Ecto neural progenitor cell (in vitro differentiated cells): ENCODE measurements at places on chromosomes 6 and 20.

DNA sequence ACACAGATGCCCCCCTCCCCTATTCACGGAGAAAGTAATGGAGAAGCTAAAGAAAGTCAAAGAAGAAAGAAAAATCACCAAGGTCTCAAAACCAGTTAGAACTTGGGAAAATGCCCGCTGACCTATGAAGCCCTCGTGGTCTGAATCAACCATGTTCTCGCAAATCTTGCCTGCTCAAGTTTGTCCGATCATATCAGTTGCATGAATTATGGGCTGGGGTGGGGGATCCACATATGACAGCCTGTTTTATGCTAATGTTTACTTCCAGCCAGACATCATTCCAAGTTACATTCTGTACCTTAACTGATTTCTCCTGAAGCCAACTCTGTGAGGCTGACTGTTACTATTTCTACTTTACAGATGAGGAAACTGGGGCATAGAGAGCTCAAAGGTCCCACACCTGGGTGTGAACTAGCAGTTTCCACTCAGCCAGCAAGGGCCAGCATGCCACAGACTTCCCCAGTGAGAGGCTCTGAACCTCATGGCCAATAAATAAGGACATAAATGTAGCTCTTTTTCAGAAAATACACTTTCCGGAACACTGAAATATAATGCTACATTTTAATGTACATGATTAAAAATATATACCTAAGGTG, 2.1 kb downstream of the RNASET2 start:
- no peak for DNase-seq

- no peak for DNase-seq
Measured at GRCh38 chr6:157029980-157030690, 253.0 kb downstream of the ARID1B start.

GRCh38 chr6:72182337-72183246, 296.2 kb downstream of the RIMS1 start:
- peak; percentile 73 for DNase-seq

GRCh38 chr20:50735813-50736212, 4.4 kb downstream of the PARD6B start:
- DNase-seq: no peak

DNA sequence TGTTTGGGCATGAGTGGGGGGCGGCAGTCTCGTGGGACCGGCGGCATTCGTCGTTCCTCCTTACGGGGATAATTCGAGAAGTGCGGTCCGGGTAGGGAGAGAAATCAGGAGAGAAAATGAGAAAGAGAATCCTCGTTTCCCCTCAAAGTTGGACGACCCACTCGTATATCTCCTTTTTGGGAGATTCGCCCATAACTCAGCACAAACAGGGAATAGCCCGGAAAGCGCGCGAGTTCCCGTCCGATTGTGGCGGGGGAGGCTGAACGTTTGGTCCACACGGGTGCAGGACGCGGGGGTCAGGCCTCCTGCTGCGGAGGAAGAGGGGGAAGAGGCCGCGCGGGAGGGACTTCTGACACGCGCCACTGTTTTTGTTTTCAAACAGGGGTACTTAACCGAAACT, 42.4 kb downstream of the POPDC3 start:
- DNase-seq: peak; percentile 53

GRCh38 chr6:65461121-65461520, 245.9 kb downstream of the EYS start:
- no peak for DNase-seq

DNA sequence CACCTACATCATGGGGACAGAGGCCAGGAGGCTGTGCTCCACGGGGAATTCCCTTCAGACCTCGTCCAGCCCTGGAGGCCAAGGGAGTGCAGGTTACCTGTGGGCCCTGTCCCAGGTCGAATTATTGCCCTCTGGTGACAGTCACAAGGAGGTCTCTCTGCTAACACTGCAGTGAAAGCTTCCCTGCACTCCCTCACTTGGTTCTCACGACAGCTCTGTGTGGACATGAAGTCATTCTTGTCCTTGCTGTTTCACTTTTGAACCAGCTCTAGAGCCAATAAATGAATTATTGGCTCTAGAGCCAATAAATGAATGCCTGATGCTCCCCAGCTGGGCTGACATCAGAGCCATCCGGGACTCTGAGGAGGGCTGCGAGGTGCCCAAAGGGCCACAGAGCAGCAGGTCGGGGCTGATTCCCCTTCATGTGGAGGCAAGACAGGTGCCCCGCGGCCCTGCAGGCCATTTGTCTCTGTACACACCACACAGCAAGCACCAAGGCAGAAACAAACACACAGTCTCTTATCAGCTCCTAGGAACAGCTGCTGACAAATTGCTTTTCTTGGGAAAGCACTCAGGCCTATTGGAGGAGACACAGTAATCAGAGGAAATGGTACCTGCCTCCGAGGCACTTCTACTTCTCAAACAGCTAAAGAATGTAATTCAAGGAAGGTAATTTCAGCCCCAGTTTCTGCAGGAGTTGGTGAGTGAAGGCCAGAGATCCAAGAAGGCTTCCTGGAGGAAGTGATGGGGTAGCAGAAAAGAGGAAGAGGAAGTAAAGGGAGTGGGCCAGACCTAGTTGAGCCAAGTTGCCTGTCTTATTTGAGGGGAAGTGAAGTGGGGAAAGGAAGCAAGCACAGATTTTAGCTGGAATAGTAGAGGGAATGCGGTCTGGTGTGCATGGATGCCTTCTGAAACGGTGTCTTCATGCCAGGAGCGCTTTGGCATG, 27.5 kb upstream of the TBXT start:
- DNase-seq: no peak

DNA sequence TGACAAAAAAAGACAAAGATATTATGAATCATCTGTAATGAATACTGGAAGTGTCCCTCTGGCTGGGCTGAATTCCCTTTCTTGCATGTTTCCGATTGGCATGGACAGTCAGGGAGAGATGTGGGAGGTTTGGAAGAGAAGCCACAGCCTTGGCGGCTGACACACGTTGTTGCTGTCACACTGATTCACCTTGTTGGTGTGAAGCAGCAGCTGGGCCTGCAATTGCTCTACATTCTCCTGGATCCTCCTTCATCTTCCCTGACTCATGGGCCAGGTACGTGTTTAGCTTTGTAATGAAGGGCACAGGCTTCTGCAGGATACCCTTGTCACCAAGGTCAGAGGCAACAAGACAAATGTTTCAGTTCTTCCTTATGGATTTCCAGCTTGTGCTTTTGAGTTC, 13.4 kb upstream of the SMIM8 start:
- DNase-seq: no peak

DNA sequence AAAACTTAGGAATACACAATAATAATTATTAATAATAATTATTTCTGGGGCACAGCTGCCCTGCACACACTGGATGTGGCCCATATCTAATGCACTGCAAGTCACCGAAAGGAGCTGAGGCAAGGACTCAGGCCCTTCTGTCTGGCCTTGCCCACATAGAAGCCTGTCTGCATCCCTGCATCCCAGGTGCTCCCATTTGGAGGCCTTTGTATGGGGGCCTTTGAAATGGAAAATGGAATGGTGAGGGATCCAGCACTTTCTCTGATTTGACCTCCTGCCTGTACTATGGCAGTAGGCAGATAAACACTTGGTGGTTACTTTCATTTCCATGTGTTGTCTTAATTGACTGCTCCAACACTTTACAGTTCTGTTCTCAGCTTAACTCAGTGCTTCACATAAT, 75.7 kb upstream of the PTCHD4 start:
- no peak for DNase-seq

GRCh38 chr20:37327748-37328147, 18.2 kb upstream of the SRC start:
- DNase-seq: no peak

GRCh38 chr6:46023216-46023915, 7.7 kb upstream of the CLIC5 start:
- no peak for DNase-seq

DNA sequence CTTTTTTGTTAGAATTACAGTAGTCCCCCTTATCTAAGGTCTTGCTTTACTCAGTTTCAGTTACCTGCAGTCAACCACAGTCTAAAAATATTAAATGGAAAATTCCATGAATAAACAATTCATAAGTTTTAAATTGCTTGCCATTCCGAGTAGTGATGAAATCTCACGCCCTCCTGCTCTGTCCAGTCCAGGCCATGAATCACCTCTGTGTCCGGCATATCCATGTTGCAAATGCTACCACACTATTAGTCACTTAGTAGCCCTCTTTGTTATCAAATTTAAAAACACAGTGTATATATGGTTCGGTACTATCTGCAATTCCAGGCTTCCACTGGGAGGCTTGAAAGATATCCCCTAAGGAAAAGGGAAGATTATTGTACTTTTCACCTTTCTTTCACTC, 164.6 kb upstream of the FAM83B start:
- no peak for DNase-seq

- no peak for DNase-seq
Measured at GRCh38 chr6:132199343-132199742, 201.9 kb downstream of the MOXD1 start.

DNA sequence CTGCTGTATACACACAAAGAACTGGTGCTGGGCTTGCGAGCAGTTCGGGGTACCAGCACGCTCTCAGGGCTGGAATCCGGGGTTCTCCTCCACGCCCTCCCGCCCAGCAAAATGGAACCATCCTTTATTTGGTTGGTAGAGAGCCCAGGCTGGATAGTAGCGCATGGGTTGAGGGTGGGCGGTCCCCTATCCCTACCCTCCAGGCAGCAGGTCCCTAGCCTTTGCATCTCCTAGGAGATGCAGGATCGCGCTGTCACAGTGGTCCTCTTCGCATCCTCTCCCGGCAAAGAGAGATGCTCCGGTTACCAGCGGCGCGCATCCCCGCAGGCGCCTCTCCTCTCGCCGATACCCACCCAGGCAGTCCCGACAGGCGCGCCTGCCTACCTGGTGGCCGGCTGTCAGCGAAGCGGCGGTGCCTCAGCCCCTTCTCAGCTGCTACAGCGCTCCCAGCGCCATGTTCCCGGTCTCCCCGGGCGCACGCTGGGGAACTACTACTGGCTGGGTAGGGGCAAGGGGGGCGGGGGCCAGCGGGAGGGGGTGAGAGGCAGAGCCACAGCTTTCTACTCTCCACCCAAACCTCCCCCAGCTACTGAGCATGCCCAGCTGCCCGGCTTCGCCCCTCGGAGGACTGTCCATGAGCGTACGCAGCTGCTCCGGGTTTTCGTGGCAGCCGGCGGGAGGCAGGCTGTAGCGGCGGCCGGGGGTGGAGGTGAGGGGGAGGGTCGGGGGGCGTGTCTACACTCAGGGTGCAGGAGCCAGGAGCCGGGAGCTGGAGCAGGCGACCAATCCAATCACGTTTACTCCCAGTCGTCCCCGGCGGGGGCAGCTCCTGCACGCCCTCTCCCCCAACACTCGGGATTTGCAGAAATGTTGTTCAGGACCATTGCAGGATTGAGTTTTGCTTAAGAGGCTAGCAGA, at the start of gene PAK5:
PAK5 (minus strand) TSS at position 699 of the 918 bp plus-strand sequence. CDS start 194,748 bp downstream, outside the sequence.
- peak; percentile 97 for DNase-seq

GRCh38 chr6:35797837-35798526, 859 bp upstream of the CLPS start:
- no peak for DNase-seq

DNA sequence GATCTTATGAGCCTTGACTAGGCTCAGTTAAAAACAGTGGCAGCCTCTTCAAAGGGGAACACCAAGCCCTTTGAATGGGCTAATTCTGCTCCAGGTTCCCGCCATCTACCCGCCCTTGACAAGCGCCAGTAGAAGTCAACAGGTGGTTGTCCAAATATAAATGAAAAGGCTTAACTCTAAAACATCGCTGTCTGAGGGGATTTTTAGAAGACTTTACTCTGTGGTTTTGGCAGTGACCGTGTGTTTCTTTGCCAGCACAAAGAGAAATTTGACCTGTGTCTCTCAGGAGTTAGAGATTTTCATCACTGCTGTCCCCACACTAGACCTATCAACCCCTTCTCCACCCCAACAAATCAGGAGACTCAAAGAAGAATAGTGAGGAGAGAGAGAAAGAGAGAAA, 19.8 kb upstream of the SIM1 start:
- no peak for DNase-seq

GRCh38 chr6:68317366-68317765, 317.7 kb upstream of the ADGRB3 start:
- no peak for DNase-seq

- no peak for DNase-seq
Measured at GRCh38 chr6:30570740-30571074, 535 bp upstream of the ABCF1 start.

DNA sequence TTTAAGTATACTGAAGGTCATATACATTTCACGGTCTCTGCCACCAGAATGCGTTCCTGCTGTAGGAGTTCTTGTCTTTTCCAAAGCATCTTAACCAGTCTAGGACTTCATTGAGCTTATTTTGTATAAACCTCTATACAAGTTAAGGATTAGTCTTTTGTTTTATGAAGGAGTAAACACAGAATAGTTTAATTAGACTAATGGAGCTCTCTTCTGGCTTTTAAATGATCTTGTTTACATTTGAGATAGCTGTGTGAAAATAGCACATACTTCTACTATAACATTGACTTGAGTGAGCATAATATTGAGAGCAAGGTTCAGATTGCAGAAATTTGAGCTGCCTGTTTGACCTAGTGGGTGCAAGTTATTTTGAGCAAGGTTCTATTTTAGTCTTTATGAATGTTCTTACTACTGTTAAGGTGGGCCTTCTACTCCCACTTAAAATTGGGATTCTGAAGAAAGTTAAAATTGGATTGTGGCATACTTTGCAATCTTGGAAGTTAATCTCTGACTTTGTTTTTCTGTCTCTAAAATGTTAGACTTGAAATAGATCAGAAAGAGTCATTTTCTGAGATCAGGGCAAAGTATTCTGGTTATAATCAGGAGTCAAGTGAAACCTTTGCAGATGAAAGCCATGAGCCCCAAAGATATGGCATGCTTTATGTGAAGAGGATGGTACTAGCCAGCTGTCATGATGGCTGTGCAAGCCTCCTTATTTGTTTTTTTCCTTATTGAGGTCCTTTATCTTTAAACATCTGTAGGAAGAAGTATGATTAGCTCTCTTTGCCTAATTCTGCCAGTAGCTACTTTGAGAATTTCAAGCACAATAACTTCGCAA, 41.8 kb downstream of the RPRD1B start:
- DNase-seq: no peak

- no peak for DNase-seq
Measured at GRCh38 chr6:128323011-128323410, 197.4 kb downstream of the PTPRK start.

DNA sequence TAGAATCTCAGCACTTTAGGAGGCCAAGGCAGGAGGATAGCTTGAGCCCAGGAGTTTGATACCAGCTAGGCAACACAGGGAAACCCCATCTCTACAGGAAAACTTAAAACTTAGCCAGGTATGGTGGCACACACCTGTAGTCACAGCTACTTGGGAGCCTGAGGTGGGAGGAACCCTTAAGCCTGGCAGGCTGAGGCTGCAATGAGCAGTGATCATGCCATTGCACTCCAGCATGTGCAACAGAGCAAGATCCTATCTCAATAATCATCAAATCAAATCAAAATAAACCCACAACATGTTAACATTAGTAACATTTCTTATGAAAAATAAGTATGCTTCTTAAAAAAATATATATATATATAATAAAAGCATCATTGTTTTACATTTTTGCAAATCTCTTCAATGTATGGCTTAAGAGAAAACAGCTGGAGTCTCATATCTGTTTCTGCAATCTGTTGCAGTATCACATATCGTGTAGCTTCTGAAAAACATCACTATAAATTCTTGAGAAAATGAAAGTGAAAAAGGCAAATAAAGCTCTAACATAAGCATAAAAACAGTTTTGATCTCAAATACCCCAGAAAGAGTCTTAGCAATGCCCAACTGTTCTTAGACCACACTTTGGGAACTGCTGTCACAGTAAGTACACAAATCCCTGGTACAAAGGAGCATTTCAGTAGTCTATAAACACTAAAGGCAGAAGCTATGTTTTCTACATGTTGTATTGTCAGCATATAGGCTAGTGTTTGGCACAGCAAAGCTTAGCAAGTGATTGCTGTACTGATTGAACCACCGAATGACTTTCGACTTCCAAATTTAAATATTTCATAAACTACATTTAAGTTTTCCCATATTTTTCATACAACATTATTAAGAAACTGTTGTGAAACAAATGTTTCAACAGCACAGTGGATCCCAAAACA, 8.0 kb downstream of the MMUT start:
- DNase-seq: no peak
